Activated CD4-positive, alpha-beta T cell treated with anti-CD3 and anti-CD28 coated beads for 36 hours (primary cell): ENCODE measurements at places on chromosomes 13 and 19. TPM values are rescaled to one million over a fixed set of nuclear protein-coding genes. Genes with fewer than 3 reads are reported as not detected.
A peak's percentile ranks its signal among the peaks of the same experiment; 100 is the strongest.

Gene CARM1
- total RNA-seq: 82.3 TPM

DNA sequence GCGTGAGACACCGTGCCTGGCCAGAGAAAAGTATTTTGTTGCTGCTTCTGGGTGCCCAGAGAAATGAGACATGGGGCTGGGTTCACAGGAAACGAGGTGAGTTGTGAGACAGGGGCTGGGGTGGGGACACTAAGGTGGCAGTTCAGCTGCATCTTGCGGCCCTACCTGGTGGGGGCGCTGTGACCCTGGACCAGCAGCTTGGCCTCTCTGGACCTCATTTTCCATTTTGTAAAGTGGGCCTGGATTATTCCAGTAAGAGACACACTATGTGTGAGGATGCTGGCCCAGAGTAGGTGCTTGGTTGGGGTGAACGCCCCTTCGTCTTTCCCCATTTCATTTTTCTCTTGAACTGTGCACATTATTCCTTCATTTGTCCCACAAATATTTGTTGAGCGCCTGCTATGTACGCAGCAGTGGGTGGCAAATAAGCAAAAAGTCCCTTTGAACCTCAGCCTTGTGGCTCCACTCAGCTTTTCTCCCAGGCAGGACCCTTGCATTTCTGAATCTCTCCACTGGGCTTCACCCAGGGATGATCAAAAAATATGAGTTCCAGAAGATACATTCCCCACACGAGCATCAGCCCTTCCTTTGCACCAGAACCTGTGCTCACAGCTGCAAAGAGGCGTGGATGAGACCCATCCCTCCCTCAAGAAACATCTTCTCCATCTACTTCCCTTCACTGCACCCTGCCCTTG is 26.6 kb upstream of the OR10H1 start:
- DNase-seq: peak; percentile 48

GRCh38 chr13:112346173-112346898 is 29.8 kb upstream of the SPACA7 start:
- peak; percentile 41 for DNase-seq

DNA sequence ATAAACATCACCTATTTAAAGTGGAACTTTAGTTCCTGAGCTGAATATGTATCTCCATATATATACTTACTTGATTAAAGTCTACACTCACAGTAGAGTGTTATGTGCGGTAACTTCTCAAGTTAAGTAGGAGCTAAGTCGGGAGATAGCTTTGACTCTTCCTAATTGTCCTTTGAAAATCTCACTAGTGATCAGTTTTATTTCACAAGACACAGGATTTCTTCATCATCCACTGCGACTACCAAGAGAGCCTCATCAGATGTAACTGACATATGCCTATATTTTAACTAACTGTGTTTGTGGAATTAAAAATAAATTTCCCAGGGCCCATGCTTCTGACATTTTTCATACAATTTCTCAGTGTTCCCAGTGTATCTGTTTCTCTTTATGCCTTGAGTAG is 1664.0 kb downstream of the EFNB2 start:
- DNase-seq: no peak

DNA sequence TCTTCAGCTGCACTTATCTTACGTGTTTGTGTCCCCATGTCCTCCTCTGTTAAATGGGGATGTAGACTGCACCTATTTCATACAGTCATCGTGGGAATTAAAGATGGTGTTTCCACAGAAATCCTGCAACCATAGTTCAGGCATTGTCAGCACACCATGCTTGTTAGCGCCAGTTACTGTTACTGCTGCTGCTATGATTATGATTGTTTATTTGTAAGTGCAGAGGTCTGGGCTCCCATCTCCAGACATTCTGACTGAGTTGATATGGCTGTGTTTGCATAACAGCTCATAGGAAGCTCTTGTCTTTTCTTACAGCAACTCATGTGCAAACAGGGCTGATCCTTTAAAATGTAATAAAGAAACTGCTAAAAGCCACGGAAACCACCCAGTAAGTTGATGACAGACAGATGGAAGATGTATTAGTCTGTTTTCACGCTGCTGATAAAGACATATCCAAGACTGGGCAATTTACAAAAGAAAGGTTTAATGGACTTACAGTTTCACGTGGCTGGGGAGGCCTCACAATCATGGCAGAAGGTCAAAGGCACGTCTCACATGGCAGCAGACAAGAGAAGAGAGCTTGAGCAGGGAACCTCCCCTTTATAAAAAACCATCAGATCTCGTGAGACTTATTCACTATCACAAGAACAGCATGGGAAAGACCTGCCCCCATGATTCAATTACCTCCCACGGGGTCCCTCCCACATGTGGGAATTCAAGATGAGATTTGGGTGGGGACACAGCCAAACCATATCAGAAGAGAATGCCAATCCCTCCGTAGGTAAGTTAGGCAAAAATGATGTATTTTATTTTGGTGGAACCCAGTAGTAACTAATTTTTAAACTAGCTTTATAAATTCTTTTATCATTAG is 1.6 kb downstream of the ZSCAN5A start:
- peak; percentile 16 for DNase-seq
